ENCODE measurements at places on chromosomes 13 and 19. TPM values are rescaled to one million over a fixed set of nuclear protein-coding genes. Genes with fewer than 3 reads are reported as not detected.

DNA sequence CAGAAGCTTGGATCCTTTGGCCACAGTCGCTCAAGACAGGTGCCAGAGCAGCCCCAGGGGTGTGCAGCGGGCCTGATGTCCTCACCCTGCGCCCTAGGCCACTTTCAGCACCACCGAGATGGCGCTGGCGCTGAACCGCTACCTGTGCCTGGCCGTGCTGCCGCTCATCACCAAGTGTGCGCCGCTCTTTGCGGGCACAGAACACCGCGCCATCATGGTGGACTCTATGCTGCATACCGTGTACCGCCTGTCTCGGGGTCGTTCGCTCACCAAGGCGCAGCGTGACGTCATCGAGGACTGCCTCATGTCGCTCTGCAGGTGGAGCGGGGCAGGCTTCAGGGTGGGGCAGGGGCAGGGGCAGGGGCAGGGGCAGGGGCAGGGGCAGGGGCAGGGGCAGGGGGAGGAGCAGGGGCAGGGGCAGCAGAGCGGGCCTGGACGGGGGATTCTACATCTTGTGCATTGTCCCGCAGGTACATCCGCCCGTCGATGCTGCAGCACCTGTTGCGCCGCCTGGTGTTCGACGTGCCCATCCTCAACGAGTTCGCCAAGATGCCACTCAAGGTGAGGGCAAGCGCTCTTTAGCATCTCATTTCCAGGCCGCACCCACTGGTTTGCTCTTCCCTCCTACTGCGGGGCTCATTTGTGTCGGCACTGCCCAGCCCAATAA is 69.1 kb downstream of the RYR1 start:
- H3K36me3 ChIP-seq: no peaks in the 10 kb centered on the region
- no peaks in the 10 kb centered on the region for H3K27me3 ChIP-seq
- no peak overlapping the region for H3K27ac ChIP-seq
- no peak overlapping the region for H3K4me3 ChIP-seq

- no peak overlapping the region for H3K4me3 ChIP-seq
- H3K36me3 ChIP-seq: no peaks in the 10 kb centered on the region
- H3K4me1 ChIP-seq: peaks cover 20% of the 10 kb centered on the region
- H3K27me3 ChIP-seq: no peaks in the 10 kb centered on the region
- DNase-seq: no peak
These were observed 5.1 kb downstream of the COL4A1 start for GRCh38 chr13:110301606-110302553.

DNA sequence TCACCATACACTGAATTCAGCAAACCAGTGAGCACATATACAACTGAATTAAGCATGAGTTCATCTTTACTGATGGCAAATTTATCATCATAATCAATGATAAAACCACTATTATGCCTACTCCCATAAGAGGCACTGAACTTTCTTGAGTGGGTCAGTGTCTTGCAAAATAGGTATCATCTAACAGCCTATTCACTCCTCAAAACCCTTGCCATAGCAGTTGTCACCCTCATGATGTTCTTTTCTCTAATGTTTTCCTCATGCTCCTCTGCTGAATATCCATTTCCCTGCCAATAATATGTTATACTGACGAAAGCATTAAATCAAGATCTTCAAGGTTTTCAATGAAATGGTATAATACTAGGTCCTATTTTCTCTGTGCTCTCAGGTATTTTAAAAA is 5.6 kb downstream of the ARGLU1 start:
- H3K4me3 ChIP-seq: no peak overlapping the region
- no peaks in the 10 kb centered on the region for H3K27me3 ChIP-seq
- no peak for DNase-seq
- H3K27ac ChIP-seq: no peak overlapping the region
- peaks cover 29% of the 10 kb centered on the region for H3K4me1 ChIP-seq

GRCh38 chr19:7006135-7006704 is 15.0 kb downstream of the MBD3L2B start:
- H3K4me1 ChIP-seq: no peaks in the 10 kb centered on the region
- no peak overlapping the region for H3K27ac ChIP-seq
- no peak overlapping the region for H3K4me3 ChIP-seq
- H3K27me3 ChIP-seq: no peaks in the 10 kb centered on the region
- no peak for DNase-seq
- no peaks in the 10 kb centered on the region for H3K36me3 ChIP-seq

DNA sequence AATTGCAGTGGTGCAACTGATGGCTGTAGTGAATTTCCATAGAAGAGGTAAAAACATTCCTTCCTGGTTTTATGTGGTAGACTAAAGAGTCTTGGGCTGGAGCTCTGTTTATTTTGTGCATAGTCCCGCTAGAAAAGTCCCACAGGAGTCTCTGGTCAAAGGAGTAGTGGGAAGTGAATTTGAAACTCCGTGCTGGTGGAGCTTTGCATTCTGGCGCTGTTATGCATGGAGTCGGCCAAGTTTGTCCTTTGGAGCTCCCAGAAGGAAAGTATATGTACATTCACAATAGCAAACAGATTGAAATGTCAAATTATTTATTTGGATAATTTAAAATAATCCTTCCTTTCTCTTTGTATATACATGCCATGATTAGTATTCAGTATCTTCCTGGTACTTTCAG is 296.5 kb downstream of the LMO7 start:
- no peak overlapping the region for H3K4me3 ChIP-seq
- H3K36me3 ChIP-seq: no peaks in the 10 kb centered on the region
- no peak overlapping the region for H3K27ac ChIP-seq
- H3K4me1 ChIP-seq: no peaks in the 10 kb centered on the region

GRCh38 chr13:100803091-100803490 is 128.5 kb upstream of the TMTC4 start:
- no peak for DNase-seq
- no peak overlapping the region for H3K27ac ChIP-seq
- H3K27me3 ChIP-seq: no peaks in the 10 kb centered on the region
- no peaks in the 10 kb centered on the region for H3K4me1 ChIP-seq
- no peaks in the 10 kb centered on the region for H3K36me3 ChIP-seq

- H3K4me3 ChIP-seq: no peak overlapping the region
- H3K27me3 ChIP-seq: no peaks in the 10 kb centered on the region
- H3K36me3 ChIP-seq: peaks cover 4% of the 10 kb centered on the region
- H3K4me1 ChIP-seq: no peaks in the 10 kb centered on the region
- no peak for DNase-seq
- no peak overlapping the region for H3K27ac ChIP-seq
These were observed 21.3 kb downstream of the ZNF77 start for GRCh38 chr19:2923510-2923909.

GRCh38 chr19:16654627-16655026 is 5.3 kb downstream of the SMIM7 start:
- H3K27me3 ChIP-seq: no peaks in the 10 kb centered on the region
- peaks cover 7% of the 10 kb centered on the region for H3K4me1 ChIP-seq
- no peak overlapping the region for H3K27ac ChIP-seq

- no peaks in the 10 kb centered on the region for H3K27me3 ChIP-seq
- no peak for DNase-seq
- peaks cover 20% of the 10 kb centered on the region for H3K4me1 ChIP-seq
These were observed 41.1 kb downstream of the ITGBL1 start for GRCh38 chr13:101493541-101493940.

- H3K36me3 ChIP-seq: no peaks in the 10 kb centered on the region
- H3K4me1 ChIP-seq: no peaks in the 10 kb centered on the region
- H3K4me3 ChIP-seq: no peak overlapping the region
- H3K27me3 ChIP-seq: no peaks in the 10 kb centered on the region
- no peak overlapping the region for H3K27ac ChIP-seq
These were observed 4.2 kb upstream of the CERS4 start for GRCh38 chr19:8204961-8205360.

DNA sequence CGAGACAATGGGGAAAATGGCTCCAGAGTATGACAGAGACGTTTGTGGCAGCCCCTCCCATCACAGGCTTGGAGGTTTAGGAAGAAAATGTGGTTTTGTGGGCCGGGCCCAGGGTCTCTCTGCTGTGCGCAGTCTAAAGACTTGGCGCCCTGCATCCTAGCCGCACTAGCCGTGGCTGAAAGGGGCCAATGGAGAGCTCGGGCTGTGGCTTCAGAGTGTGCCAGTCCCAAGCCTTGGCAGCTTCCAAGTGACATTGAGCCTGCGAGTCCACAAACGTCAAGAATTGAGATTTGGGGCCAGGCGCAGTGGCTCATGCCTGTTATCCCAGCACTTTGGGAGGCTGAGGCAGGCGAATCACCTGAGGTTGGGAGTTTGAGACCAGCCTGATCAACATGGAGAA is 513.1 kb downstream of the PCDH17 start:
- DNase-seq: no peak
- H3K27ac ChIP-seq: no peak overlapping the region
- no peaks in the 10 kb centered on the region for H3K36me3 ChIP-seq
- no peak overlapping the region for H3K4me3 ChIP-seq

- H3K36me3 ChIP-seq: no peaks in the 10 kb centered on the region
- peaks cover 18% of the 10 kb centered on the region for H3K27me3 ChIP-seq
- no peak for DNase-seq
- no peak overlapping the region for H3K4me3 ChIP-seq
- no peak overlapping the region for H3K27ac ChIP-seq
- no peaks in the 10 kb centered on the region for H3K4me1 ChIP-seq
These were observed 6.6 kb upstream of the MCF2L start for GRCh38 chr13:112962396-112962795.

DNA sequence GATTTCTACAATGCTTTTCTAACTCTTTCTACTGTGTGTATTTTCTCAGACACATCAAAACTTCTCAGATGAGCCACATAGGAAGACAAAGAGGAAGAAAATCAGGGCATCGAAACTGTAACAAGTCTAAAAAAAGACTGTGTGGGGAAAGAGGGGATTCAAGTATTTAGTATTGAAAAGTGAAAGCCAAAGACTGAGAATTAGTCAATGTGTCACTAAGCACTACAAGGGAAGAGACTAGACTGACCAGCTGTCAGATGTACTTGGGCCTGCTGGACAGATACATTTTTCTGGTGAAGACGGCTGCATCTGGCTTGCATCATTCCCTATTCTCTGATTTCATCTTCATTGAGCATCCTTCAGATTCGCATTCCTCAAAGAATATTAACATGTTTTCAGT is 25.4 kb downstream of the COMMD6 start:
- no peak overlapping the region for H3K27ac ChIP-seq
- H3K4me3 ChIP-seq: no peak overlapping the region
- H3K27me3 ChIP-seq: no peaks in the 10 kb centered on the region
- H3K4me1 ChIP-seq: peaks cover 3% of the 10 kb centered on the region

KIR2DL3 gene
- total RNA-seq: not detected

RAB3A gene
- 4.2 TPM for total RNA-seq

FRY gene
- 0.37 TPM for total RNA-seq

PEX11G gene
- total RNA-seq: 1.1 TPM

ADGRE1 gene
- total RNA-seq: 0.09 TPM
